ENCODE measurements at places on chromosomes 12 and 14.

- peaks cover 43% of the 10 kb centered on the region for H3K4me1 ChIP-seq
- no peaks in the 10 kb centered on the region for H3K36me3 ChIP-seq
Measured at GRCh38 chr12:48978291-48978740, at the start of gene WNT1. WNT1 (plus strand) TSS chr12:48978322; CDS start chr12:48978651, 329 bp downstream.

DNA sequence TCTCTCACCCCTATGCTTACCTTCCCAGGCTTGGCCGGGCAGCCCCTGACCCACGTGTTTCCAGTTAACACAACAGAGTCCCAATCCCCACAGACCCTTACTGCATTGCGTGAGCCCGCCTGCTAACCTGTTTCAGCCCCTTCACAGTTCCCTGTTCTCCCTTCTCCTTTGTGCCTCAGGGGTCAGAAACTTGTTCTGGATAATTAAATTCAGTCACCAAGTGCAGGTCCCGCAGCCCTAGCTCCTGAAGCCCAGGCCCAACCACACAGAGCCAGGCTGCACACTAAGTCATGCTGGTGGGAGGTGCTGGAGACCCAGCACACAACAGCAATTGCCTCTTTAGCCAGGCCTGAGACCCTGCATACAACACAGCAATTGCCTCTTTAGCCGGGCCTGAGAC, 9.6 kb downstream of the ISM2 start:
- no peak overlapping the region for H3K4me3 ChIP-seq
- H3K36me3 ChIP-seq = no peaks in the 10 kb centered on the region
- no peaks in the 10 kb centered on the region for H3K27me3 ChIP-seq
- DNase-seq = no peak

DNA sequence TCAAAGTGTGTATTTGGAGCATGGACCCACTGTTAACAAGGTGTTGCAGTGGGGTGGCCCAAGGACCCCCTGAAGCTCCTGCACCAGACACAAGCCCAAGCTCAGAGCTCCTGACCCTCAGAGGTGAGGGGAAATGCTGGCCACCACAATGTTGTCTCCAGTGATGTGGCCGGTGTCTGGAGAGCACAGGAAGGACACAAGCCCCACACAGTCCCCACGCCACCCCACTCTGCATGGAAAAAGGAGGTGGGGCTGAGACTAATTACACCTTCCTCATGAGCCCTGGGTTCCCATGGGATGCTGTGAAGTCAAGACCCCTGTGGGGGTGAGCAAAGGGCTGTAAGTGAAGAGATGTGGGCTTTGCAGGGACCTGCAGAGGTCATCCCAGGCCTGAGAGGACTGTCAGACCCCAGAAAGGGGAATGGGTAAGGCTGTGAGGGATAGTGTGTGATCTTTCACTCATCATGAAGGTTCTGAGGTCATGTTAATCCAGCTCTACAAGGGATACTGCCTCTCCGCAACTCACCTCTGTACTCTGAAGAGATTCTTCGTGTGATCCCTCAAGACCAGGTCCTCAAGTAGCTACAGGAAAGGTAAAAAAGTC, 136.3 kb upstream of the DHRS4 start:
- no peak overlapping the region for H3K27ac ChIP-seq
- H3K36me3 ChIP-seq = no peaks in the 10 kb centered on the region
- no peaks in the 10 kb centered on the region for H3K27me3 ChIP-seq
- no peak overlapping the region for H3K4me3 ChIP-seq
- no peaks in the 10 kb centered on the region for H3K4me1 ChIP-seq

- peaks cover 64% of the 10 kb centered on the region for H3K4me1 ChIP-seq
- DNase-seq = no peak
- peak overlapping the region; percentile 76 for H3K4me3 ChIP-seq
- H3K27me3 ChIP-seq = no peaks in the 10 kb centered on the region
- no peaks in the 10 kb centered on the region for H3K36me3 ChIP-seq
Measured at GRCh38 chr12:53502983-53503728, 2.1 kb downstream of the TARBP2 start.

GRCh38 chr12:15896867-15897266, 14.3 kb upstream of the DERA start:
- no peaks in the 10 kb centered on the region for H3K27me3 ChIP-seq
- no peak overlapping the region for H3K27ac ChIP-seq
- no peak for DNase-seq

DNA sequence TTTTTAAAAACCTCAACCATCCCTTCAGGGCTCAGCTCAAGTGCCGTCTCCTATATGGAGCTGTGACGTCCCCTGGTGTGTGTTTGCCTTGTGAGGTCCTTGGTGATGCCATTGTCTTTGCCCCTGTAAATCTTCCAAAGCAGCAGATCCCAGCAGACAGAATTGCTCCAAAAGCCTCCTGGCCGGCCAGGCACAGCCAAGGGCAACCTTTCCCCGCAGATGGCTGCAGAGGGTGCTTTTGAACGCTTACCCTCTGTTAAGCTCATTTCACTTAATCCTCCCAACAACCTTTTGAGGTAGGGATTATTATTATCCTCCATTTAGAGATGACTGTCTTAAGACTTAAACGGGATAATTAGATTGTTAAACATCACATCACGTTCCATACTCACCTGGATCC, 51.4 kb downstream of the RFX4 start:
- H3K27me3 ChIP-seq = no peaks in the 10 kb centered on the region
- H3K27ac ChIP-seq = no peak overlapping the region
- no peaks in the 10 kb centered on the region for H3K36me3 ChIP-seq
- no peaks in the 10 kb centered on the region for H3K4me1 ChIP-seq
- no peak for DNase-seq

DNA sequence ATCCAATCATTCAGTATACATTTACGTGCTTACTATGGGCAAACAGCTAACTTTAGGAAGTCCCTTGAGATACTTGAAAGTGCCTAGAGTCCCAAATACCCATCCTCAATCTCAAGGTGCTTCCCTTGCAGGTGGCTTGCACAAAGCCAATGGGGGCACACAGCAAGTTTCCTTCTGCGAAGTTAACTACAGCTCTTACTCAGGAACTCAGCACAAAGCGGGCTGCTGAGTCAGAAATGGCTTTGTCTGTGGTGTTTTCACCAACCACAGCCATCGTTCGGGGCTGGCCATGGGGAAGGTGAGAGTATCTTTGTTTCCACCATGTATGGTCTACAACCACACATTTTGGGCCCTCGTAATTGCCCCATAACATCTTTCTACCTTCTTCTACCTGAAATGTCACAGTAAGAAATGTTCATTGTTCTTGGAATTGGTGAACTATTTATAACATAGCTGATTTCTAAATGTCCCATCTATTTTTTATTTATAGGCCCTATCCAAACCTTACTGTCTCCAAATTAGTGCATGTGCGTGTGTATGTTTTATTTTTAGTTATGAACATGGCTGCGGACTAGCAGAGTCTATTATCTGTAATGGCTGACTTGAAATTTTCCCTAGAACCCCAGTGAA, 13.9 kb downstream of the MFAP5 start:
- no peak for DNase-seq
- H3K27ac ChIP-seq = no peak overlapping the region
- no peaks in the 10 kb centered on the region for H3K4me1 ChIP-seq

DNA sequence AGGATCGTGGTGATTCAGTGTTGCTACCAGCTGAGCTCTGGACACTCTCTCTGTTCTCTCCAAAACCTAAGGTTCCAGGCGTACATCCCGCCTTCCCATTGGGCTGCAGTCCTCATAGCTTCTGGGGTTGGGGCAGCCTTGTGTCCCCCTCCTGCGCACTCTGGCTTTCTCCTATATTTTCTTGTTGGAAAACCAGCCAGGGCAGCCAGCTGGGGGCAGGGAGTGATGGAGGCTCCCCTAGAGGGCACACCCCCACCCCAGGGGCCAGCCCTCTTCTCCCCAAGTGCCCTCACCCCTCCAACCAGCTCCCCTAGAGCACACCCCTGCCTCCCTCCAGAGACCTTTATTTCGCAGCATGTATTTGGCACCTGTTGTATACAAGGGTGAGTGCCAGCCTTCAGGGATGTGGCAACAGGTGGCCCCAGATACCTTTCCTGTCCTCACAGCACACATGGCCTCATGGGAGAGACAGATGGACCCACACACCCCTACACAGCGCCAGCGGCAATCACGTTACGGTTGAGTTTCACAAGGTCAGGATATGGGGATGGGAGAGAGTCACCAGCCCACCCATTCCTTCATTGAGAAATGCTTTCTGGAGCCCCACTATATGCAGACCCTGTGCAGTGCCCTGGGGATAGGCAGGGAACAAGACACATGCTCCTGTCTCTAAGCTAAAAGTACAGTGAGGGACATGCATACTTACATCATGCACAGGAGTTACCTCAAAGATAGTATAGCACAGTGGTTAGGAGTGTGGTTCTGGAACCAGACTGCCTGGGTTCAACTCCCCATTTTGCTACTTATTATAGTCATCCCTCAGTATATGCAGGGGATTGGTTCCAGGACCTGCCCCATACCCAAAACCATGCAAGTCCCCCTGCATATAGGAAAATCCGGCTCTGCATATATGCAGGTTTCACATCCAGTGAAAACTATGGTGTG, 141.1 kb downstream of the PHETA1 start:
- DNase-seq = no peak
- H3K4me3 ChIP-seq = no peak overlapping the region
- H3K36me3 ChIP-seq = no peaks in the 10 kb centered on the region
- no peaks in the 10 kb centered on the region for H3K4me1 ChIP-seq
- no peak overlapping the region for H3K27ac ChIP-seq

GRCh38 chr12:104213952-104214351, 1.6 kb upstream of the TXNRD1 start:
- no peak for DNase-seq
- H3K4me3 ChIP-seq = no peak overlapping the region
- H3K27ac ChIP-seq = no peak overlapping the region

- H3K36me3 ChIP-seq = no peaks in the 10 kb centered on the region
- no peaks in the 10 kb centered on the region for H3K27me3 ChIP-seq
- no peak overlapping the region for H3K27ac ChIP-seq
- no peak overlapping the region for H3K4me3 ChIP-seq
Measured at GRCh38 chr12:43882578-43883178, 46.8 kb downstream of the TMEM117 start.

DNA sequence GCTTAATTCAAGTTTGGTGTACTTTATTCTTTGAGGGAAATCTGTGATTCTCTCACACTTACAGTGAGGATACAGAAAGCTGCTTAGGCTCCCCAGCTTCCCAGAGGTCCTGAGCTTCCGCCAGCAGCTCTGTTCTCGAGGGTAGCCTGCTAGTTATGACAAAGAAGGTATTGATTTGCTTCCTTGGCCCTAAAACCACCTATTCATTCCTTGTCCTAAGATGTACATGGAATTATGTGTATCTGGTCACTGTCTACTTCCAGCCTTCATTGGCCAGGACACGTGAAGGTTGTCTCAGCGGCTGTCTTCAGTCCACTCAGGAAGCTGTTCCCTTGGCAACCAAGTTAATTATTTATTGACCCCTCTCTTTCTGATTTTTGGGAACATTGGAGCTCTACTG, 55.7 kb downstream of the GALNT8 start:
- no peak overlapping the region for H3K27ac ChIP-seq
- no peak overlapping the region for H3K4me3 ChIP-seq
- no peaks in the 10 kb centered on the region for H3K27me3 ChIP-seq
- H3K36me3 ChIP-seq = no peaks in the 10 kb centered on the region

- H3K4me3 ChIP-seq = no peak overlapping the region
- H3K27ac ChIP-seq = peak overlapping the region; percentile 43
- H3K36me3 ChIP-seq = peaks cover 24% of the 10 kb centered on the region
- H3K27me3 ChIP-seq = no peaks in the 10 kb centered on the region
Measured at GRCh38 chr12:128810182-128811127, 13.3 kb downstream of the SLC15A4 start.

- no peak overlapping the region for H3K27ac ChIP-seq
- H3K27me3 ChIP-seq = no peaks in the 10 kb centered on the region
- H3K36me3 ChIP-seq = no peaks in the 10 kb centered on the region
Measured at GRCh38 chr12:60191676-60192359, 596.0 kb downstream of the SLC16A7 start.

DNA sequence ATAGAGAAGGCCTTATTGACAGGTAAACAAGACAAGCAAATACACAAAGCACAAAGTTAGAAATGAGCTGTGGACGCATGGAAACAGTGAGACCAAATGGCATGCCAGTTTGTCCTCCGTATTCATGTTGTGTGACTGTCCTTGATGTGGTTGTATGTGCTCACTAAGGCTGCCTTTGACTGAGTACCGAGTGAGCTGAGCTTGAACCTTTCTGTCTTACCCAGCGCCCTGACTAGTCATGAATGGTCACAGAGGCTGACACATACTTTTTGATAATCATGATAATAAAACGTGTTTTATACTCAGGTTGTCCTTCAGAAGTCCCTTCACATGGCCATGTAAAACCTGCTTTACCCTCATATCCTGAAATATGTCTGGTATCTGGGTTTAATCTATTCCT, 553 bp upstream of the CATSPERB start:
- no peak overlapping the region for H3K4me3 ChIP-seq
- no peaks in the 10 kb centered on the region for H3K27me3 ChIP-seq
- no peak overlapping the region for H3K27ac ChIP-seq

GRCh38 chr14:88064841-88065240, 59.9 kb downstream of the GPR65 start:
- H3K4me1 ChIP-seq = no peaks in the 10 kb centered on the region
- DNase-seq = no peak
- H3K4me3 ChIP-seq = no peak overlapping the region
- no peaks in the 10 kb centered on the region for H3K36me3 ChIP-seq
- no peaks in the 10 kb centered on the region for H3K27me3 ChIP-seq

GRCh38 chr12:15589328-15590032, 199.7 kb downstream of the EPS8 start:
- DNase-seq = no peak
- H3K4me1 ChIP-seq = no peaks in the 10 kb centered on the region
- H3K36me3 ChIP-seq = no peaks in the 10 kb centered on the region
- peak overlapping the region; percentile 38 for H3K4me3 ChIP-seq

GRCh38 chr12:121131941-121132341, 735 bp upstream of the P2RX7 start:
- no peaks in the 10 kb centered on the region for H3K36me3 ChIP-seq
- no peak for DNase-seq
- H3K4me1 ChIP-seq = peaks cover 14% of the 10 kb centered on the region

DNA sequence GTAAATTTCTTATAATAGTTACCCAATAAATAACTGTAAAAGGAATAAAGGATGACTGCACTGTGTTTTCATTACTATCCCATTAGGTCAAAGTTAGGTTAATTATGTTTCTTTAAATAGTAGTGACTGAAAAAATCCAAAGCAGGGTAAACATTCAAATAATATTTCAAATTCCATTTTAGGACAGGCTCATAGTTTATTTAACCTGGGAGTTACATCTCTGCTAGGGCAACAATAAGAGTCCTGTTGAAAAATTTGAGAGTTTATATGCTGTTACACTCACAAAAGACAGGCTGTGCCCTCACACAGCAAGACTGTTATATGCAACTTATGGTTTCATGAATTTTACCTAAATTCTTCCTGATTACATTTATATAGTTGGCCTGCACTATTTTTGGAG, 8.0 kb downstream of the ERP27 start:
- no peaks in the 10 kb centered on the region for H3K27me3 ChIP-seq
- DNase-seq = no peak
- peak overlapping the region; percentile 41 for H3K27ac ChIP-seq
- H3K4me1 ChIP-seq = peaks cover 27% of the 10 kb centered on the region
- H3K4me3 ChIP-seq = no peak overlapping the region

DNA sequence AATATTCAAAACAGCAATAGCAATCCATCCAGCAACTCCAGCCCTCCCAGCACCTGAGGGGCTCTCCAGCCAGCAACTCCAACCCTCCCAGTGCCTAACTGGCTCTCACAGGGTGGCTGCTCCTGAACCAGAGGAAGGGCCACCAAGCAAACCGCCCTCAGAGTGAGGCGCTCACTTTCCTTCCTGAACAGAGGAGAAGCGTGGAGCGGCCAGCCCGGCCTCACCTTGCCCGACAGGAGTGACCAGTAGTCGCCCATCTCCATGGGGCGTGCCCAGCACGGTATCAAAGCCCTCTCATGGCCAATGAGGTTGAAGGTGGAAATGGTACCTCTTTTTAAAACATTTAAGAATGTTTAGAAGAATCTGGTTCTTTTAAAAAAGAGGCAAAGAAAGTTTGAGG, 27.4 kb downstream of the CDC42BPB start:
- no peak overlapping the region for H3K27ac ChIP-seq
- DNase-seq = no peak
- no peak overlapping the region for H3K4me3 ChIP-seq
- H3K36me3 ChIP-seq = no peaks in the 10 kb centered on the region

All from tibial artery (tissue), 4 donors.